ENCODE measurements at places on chromosomes 5 and 9.

- DNase-seq: no peak
Measured at GRCh38 chr5:1820381-1820780, 19.2 kb downstream of the NDUFS6 start.

DNA sequence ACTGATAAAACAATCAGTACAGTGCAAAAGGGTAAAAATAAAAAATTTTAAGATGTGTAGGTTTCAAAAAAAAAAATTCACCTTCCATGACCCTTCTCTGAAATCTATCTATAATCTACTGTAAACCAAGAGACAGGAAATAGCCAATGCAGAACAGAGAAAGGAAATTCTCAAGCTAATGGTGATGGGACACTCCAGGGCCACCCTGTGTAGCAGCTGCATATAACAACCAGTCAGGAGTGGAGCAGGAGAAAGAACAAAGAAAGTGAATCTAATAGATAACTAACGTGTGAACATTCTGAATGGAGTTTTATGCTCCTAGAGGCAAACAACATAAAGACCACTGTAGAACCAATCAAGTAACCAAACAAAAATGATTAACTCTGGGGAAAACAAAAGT lies 16.6 kb downstream of the SPTLC1 start:
- DNase-seq: no peak

DNA sequence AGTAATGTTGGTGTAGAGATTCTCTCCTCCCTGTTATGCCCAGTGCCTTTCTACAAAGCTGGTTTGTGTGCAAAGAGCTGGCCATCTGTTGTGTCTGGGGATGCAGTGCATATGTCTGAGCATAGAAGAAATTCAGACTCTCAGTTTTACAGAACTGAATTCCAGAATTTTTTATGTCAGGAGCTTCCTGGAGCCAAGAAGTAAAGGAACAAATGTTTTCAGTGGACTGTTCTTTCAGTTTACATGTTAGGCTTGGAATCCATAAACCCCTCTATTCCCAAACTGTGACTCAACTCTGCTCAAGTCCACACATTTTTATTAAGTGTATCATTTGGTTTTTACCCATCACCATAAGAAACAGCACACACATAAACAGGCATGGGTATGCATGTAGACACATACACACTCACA lies 366.0 kb downstream of the BRINP1 start:
- DNase-seq: no peak

DNA sequence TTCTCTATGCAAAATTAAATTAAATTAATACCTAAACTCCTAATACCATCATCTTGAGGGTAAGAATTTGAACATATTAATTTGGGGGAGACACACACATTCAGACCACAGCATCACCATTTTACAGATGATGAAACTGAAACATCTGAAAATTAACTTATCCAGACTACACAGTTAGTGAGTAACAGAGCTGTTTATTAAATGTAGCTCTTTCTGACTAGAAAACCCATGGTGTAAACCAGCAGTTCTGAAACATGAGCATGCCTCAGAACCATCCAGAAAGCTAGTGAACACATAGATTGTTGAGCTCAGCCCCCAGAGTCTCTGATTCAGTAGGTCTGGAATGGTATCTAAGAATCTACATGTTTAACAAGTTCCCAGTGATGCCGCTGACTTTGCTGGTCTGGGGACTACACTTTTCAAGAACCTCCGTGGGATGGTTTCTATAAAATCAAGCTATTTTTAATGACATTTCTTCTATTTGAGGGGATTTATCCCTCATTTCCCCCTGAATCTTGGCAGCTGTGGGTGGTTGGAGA lies 113.5 kb downstream of the RORB start:
- DNase-seq: no peak

DNA sequence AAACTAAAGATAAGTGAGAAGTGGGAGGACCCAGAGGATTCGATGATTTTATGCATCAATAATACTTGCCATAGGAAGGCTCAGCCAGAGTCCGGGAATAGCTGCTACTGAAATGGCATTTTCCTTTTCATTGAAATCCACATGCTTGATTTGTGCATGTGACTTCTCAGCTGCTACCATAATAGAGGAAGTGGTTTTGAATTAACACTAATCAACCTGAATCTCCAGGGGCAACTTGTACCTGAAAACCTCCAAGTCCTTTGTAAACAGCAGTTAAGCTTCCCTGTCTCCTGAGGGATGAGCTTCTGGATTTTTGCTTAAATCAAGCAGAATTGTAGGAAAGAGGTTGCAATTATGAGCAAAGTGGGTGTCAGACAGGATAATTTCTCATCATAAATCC lies 124.9 kb downstream of the PPP2R2B start:
- no peak for DNase-seq

- DNase-seq: no peak
Measured at GRCh38 chr9:136955943-136956335, 3.9 kb downstream of the LCN12 start.

DNA sequence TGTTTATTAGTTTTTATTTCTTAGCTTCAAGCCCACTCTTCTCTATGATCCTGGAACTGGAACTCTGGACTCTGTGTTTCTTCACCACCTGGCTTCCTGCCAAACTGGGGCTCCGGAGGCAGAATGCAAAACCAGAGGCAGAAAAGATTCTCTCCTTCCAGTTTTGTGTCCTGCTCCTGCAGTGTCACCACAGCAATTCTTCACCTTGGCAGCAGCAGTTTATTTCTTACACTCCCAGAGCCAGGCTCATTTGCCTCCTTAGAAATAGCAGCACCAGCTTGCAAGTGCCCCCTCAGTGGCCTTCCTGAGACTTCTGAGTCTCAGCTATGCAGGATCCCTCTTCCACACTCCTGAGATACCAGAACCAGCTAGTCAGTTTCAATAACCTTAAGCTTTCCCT lies 26.7 kb upstream of the CAMK4 start:
- DNase-seq: no peak

DNA sequence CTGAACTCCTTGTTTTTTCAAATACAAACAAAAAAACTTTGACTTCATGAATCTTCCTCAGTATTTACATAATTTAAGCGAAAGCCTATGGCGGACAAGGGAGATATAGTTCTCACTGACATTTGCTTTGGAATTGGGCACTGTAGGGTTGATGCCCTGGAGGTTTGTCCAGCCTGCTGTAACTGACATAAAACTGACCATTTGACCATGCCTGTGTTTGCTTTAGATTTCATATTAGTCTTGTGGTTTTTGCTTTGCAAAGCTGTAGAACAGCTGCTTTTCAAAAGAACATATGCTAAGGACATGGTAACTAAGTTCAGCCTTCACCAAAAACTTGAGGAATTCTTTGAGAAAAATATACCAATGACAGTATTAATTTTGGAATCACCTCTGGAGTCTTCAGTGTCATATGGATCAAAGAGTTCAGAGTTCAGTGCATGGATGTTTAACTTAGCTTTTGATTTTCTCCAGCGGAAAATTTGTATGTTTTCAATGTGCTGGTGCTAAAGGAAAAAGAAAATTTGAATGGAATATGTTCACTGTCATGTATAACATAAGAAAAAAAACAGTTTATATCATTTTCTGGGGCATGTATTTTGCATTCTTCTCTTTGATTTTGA lies 1013.1 kb downstream of the NR2F1-AS1 start:
- DNase-seq: no peak

GRCh38 chr9:115877852-115878438 lies 275.6 kb upstream of the PAPPA start:
- DNase-seq: no peak

DNA sequence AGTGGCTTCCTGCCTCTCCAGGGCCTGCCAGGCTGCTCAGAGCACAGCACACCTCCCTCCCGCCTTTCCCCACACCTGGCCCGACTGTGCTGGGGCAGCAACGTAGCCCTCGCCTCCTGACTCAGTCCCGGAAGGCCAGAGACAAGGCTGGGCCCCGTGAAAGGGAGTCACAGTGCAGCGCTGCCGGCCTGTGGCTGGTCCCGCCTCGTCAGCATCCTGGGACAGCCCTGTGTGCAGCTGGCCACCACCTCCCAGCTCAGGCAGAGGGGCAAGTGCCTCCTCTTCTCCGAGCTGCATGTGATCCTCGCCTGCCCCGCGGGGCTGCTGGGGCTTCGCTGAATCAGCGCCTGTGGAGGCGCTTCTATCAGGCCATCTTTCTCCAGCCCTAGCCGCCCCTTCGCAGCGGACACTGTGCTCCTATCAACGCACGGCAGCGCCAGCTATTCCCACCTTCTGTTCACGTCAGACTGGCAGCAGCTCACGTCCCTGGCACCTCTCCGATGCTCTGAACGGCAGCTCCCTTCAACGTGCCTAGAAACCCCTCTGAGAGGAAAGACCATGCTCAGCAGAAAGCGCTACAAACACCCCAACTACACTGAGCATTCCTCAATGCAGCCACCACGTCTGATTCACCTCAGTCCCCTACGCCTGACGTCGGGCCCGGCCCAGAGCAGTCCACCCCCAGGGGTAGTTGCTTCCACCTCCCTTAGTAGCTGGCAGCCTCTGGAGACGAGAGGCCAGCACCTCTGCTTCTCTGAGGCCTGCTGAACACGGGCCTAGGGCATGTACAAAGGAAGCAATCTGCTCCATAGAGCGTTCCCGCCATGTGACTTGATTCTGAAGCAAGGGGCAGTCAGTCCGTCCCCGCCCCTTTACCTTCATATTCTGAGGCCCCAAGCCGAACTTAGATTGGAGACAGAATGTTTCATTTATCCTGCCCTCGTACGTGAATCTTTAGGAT lies 78.8 kb downstream of the GPR21 start:
- DNase-seq: no peak

GRCh38 chr5:10995891-10996290 lies 234.9 kb upstream of the DAP start:
- no peak for DNase-seq

DNA sequence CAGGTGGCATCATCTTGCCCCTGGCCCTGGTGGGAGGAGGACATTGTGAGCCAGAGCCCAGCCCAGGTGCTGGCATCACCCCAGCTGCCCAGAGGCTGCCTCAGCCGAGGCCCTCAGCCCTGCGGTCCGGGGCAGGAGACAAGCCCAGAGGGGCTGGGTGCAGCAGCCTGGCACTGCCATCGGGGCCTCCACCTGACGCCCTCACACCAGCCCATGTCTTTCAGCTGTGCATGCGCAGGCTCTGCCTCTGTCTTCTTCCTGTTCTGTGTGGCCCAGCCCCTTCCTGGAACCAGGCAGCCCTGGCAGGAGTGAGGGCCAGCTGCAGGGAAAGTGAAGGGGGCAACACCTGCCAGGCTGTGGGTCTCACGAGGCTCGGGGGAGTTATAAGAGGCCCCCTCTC lies 4.8 kb upstream of the CEL start:
- DNase-seq: no peak

DNA sequence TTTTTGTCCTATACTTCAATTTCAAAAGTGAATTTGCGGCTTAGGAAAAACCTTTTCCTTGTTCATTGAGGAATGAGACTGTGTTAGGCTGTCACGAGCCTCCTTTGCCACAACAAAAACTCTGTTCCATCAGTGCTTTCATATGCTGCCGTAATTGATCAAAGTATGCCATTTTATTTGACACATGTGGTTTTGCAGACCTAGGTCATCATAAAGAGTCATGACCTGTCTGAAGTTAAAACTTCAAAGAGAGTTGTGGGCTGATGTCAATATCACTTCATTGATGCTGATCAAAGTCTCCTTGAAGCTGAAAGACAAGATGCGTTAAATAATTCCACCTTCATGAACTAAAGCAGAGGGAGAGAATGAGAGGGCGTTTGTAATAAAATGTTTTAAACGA lies 55.5 kb downstream of the SYK start:
- no peak for DNase-seq

DNA sequence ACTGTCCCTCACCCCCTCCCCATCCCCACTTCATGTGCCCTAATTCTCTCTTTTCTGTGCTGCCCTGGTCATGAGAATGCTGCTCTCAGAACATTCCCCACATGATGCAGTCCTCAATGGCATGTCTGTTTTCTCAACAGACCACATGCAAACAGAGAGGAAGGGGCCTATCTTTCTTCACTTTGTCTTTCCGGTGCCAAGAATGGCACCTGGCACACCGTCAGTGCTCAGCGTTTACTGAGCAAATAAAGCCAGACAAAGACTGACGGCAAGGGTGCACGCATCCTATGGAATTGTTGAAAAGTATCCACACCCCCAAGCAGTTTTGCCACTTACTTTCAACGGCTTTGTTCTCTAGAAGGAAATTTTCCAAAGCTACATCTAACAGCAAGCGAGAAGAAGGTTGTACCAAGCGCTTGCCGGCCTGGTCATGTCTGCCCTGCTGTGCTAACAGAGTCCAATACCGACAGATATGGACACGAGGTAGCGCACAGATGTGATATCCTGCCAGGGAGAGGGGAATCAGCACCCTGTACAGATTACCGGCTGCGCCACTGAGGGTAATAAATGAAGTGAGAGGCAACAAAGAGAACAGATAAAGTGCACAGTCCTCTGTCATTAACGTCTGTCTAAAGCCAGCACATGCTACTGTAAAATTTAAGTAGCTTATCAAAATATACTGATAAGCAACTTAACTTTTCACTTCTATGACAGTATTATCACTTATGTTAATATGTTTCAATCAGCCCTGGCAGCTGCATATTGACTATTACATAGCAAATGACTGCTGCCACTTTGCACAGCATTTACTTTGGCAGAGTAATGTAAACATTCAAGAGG lies 251.7 kb downstream of the DENND1A start:
- DNase-seq: no peak

GRCh38 chr9:110753731-110754231 lies 85.2 kb downstream of the MUSK start:
- no peak for DNase-seq

DNA sequence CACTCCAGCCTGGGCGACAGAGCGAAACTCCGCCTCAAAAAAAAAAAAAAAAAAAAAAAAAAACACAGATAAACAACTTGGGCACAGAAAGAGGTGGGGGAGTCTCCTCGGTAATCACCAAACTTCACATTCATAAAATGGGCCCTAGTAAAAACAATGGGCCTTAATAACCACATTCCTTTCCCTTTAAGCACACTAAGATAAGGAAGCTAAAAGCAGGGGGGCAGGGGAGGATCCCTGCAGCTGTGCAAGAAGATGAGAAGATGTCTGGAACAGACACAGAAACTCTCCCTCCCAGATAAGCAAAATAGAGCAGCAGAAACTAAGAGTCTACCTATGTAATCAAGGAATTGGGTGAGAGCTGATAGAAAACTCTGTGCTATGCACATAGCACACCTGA lies 111.2 kb upstream of the FAM174A start:
- DNase-seq: no peak

- peak; percentile 76 for DNase-seq
Measured at GRCh38 chr9:131755541-131756198, 15.8 kb upstream of the RAPGEF1 start.

DNA sequence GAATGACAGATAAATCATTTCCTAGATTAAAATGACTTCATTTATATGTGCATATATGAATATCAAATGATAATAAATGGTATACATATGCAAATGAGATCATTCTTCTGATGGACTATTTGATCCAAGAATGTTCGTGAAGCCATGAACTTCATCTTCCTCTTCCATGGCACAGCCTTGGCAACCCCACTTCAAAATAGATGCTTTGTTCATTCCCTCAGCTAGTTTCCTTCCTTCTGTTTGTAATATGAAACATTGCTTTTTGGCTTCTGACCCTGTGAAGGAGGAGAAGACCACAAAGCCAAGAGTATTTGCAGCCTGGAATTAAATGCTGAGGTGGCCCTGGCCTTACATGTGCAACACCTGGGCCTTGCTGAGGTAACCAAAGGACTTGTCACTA lies 106.8 kb upstream of the LIFR start:
- DNase-seq: no peak
